ENCODE measurements at places on chromosomes 4 and X.

GRCh38 chr4:138833974-138834373 is 181.6 kb upstream of the NOCT start:
- no peak for DNase-seq

GRCh38 chr4:130432289-130432688 is 1336.3 kb downstream of the C4orf33 start:
- DNase-seq, result no peak

DNA sequence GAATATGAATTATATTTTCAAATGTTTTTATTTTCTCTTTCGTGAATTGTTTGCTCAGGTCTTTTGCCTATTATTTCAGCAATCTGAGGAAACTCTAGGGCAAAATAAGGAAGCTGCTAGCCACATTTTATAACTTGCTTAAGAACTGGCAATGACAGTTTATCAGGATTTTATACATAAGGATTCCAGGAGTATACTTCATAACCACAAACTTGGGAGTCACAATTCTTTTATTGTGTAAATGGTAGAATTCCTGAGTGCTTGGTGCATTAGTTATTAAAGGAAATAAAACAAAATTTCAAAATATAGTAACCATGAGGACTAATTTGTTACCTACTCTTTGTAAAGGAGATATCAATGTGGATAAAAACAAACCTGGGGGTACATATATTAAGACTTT is 54.4 kb downstream of the PALLD start:
- DNase-seq, result no peak

DNA sequence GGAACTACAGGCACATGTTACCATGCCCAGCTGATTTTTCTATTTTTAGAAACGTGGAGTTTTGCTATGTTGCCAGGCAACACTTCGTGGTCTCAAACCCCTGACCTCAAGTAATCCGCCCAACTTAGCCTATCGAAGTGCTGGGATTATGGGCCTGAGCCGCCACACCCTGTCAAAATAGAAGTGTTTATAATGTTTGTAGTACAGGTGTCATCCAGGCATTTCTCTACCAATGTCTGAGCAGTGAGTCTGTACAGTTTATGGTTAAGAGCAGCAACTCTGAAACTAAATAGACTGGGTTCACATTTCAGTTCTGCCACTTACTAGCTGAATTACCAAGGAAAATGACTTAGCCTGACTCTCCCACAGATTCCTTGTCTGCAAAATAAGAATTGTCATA is 460.4 kb upstream of the GALNT7 start:
- peak; percentile 23 for DNase-seq

DNA sequence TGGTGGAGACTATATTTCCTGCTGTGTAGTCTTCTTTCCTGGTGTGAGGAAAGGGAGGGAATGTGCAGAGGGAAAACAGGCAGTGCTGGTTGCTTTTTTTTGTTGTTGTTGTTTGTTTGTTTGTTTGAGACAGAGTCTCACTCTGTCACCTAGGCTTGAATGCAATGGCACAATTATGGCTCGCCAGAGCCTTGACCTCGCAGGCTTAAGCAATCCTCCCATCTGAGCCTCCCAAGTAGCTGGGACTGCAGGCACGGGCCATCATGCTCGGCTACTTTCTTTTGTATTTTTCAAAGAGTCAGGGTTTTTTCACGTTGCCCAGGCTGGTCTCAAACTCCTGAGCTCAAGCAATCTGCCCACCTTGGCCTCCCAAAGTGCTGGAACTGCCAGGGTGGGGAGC is 82.5 kb downstream of the RELL1 start:
- no peak for DNase-seq

DNA sequence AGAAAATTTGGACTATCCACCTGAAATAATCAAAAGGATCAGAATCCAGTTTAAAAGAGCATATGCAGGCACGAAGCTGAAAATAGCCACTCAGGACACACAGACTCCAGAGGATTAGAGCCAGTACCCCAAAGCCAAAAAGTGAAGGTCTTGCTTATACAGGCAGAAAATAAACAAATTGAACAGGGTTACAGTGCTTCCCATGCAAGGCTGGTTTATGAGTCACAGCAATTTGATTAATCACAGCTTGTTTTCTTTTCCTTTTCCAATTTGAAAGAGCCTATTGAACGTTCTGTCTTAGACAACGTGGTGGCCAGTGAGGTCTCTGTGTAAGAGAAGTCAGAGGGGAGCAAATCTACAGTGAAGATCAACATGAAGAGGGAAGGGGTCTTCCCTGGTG is 10.2 kb downstream of the HGFAC start:
- DNase-seq, result no peak

DNA sequence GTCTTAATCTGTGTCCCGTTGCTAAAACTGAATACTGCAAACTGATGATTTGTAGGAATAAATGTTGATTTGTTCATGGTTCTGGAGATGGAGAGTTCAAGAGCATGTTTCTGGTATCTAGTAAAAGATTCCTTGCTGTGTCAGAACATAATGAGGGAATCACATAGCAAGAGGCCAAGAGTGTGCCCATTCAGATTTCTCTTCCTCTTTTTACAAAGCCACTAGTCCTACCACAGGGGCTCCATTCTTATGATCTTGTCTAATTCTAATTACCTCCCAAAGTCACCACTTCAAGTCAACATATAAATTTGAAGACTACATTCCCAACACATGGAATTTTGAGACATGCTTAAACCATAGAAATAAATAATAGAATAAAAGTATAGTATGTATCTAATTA is 608.8 kb upstream of the EPHA5 start:
- DNase-seq, result no peak

DNA sequence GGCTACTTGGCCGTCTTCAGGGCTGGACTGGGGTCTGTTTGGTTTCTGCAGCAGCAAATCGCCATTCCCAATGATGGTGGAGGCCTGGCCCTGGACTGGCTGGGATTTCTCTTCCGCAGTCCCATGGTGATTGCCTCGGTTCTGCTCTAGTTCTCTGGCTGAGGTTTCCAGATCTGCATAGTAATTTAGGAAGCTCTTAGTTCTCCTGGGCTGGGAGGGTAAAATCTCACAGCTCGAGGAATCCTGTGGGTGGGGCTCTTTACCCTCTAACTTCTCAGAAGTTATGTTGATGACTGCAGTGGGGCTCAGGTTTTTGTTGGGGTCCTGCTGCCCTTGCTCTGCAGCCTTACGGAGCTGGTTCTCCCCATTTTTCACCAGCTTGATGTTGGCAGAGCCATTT is 200.6 kb downstream of the APBB2 start:
- DNase-seq, result peak; percentile 53

- no peak for DNase-seq
Observed at GRCh38 chr4:8846046-8846720, 25.5 kb downstream of the HMX1 start.
